ENCODE measurements at places on chromosomes 7 and 10.

GRCh38 chr10:13943735-13944398 is 357.1 kb downstream of the PRPF18 start:
- DNase-seq: no peak

GRCh38 chr7:159031750-159032149 is 112.9 kb downstream of the VIPR2 start:
- no peak for DNase-seq

GRCh38 chr7:7002418-7003062 is 176.5 kb upstream of the CCZ1B start:
- DNase-seq: no peak

DNA sequence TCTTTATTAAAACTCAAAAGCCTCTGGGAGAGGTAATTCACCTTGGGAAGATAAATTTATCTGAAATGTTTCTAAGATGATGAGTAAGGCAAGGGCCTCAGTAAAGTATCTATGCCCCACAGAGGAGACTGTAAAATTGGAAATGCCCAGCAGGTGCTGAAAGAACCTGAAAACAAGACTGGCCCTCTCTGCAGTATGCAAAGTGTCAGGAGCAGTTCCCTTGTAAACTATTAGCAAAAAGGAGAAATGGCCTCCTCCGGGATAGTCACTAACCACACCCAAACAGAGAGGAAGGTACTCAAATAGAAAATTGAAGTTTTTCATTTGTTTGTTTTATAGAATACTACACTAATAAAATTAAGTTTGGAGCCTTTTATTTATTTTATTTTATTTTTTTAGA is 81.2 kb downstream of the FZD1 start:
- no peak for DNase-seq

DNA sequence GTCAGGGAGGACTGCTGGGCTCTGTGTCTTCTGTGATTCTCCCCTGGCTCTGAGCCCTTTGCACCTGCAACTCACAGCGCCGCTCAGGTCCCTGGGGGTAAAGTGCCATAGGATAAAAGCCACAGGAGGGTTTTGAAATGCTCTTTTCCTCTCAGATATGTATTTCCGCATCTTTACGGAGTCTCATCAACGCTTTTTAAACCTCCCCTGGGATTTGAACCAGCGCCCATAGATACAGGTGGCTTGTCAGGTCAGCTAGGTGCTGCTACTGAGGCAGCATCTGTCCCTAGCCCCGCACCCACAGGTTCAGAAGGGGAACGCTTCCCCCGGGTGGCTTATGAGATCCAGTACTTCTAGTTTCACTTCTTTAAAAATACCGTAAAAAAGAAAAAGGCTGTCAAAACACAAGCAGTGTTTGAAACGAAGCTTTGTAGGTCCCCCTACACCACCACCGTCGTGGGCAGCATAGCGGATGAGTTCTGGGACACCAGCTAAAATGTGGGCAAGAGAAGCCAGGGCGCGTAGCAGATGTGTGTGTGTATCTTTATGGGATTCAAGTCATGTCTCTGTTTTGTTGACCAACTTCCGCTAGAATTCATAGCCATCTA is 173.5 kb downstream of the CUX1 start:
- no peak for DNase-seq
